ENCODE measurements at places on chromosomes 5 and 9.

DNA sequence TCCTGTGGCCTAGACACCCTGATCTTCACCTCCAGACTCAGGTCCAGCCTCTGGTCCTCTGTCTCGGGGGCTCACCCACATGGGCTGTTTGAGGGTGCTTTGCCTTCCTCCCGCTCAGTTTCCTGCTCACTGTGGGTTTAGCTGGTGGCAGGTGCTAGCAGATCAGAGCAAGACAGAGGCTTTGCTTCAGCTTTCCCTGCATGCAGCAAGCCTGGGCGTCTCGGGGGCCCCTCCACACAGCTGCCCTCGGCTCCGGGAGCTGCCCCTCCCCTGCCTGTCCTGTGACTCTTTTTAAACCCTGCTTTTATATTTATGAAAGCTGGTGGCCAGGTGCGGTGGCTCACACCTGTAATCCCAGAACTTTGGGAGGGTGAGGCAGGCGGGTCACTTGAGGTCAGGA lies 14.6 kb downstream of the MRPL36 start:
- no peak for DNase-seq

- no peak for DNase-seq
Observed at GRCh38 chr5:134555223-134555889, 29.9 kb downstream of the JADE2 start.

GRCh38 chr5:107809201-107810034 lies 138.7 kb upstream of the EFNA5 start:
- no peak for DNase-seq

- DNase-seq: no peak
Observed at GRCh38 chr5:64333886-64334285, 168.2 kb downstream of the RNF180 start.

- no peak for DNase-seq
Observed at GRCh38 chr9:7324152-7324598, 475.4 kb downstream of the DMAC1 start.

- no peak for DNase-seq
Observed at GRCh38 chr9:17319864-17320263, 185.0 kb downstream of the CNTLN start.

- DNase-seq: no peak
Observed at GRCh38 chr5:68467794-68468193, 252.2 kb downstream of the PIK3R1 start.

- no peak for DNase-seq
Observed at GRCh38 chr5:84213212-84213611, 171.5 kb downstream of the EDIL3 start.

GRCh38 chr9:106896695-106897094 lies 33.7 kb downstream of the ZNF462 start:
- DNase-seq: no peak

Measured in RKO (cell line).